ENCODE measurements at places on chromosomes 12 and 14. TPM values are rescaled to one million over a fixed set of nuclear protein-coding genes. Genes with fewer than 3 reads are reported as not detected.

Gene ESPL1
- total RNA-seq = 31.0 TPM

Gene ADCY4
- 2.9 TPM for total RNA-seq

Gene PNN
- total RNA-seq = 26.6 TPM

Gene CLEC9A
- not detected for total RNA-seq

Gene UBC
- 1,789 TPM for total RNA-seq

Gene CMA1
- not detected for total RNA-seq

Gene TROAP
- total RNA-seq = 71.4 TPM

Gene ARMH4
- total RNA-seq = not detected

Gene CYP27B1
- 11.0 TPM for total RNA-seq

Gene HAL
- total RNA-seq = not detected

Gene MYL2
- not detected for total RNA-seq

Gene IGF1
- total RNA-seq = not detected

Gene KITLG
- 42.1 TPM for total RNA-seq

Gene STON2
- total RNA-seq = 1.6 TPM

Gene CPM
- not detected for total RNA-seq

Gene GPR68
- total RNA-seq = not detected

Gene LRRIQ1
- 0.03 TPM for total RNA-seq

Gene SOAT2
- total RNA-seq = 0.15 TPM

Gene B3GNT4
- 2.1 TPM for total RNA-seq

Gene AMDHD1
- 0.36 TPM for total RNA-seq

Gene TMPRSS12
- total RNA-seq = not detected

Gene ZNF664
- total RNA-seq = 103 TPM

Gene CHPT1
- 74.1 TPM for total RNA-seq

Gene KRT6B
- total RNA-seq = not detected

Gene NTS
- total RNA-seq = 0.44 TPM

Gene SIX6
- not detected for total RNA-seq

Gene VPS33A
- total RNA-seq = 13.6 TPM

Gene RIMBP2
- 0.97 TPM for total RNA-seq

Gene SLC4A8
- total RNA-seq = not detected

Gene RNASE12
- not detected for total RNA-seq

Gene NTF3
- not detected for total RNA-seq

Gene OLR1
- total RNA-seq = not detected

Gene RNASE2
- total RNA-seq = not detected

Gene SLC5A8
- total RNA-seq = not detected

Gene NT5DC3
- 9.0 TPM for total RNA-seq

Gene LTBR
- total RNA-seq = 234 TPM

Gene RNASE4
- 6.6 TPM for total RNA-seq

Gene LRTM2
- not detected for total RNA-seq

Gene THAP2
- 0.36 TPM for total RNA-seq

Gene USP15
- total RNA-seq = 24.6 TPM

Gene ACVRL1
- not detected for total RNA-seq

Gene PTHLH
- 1.6 TPM for total RNA-seq

Gene KLRF2
- not detected for total RNA-seq

Gene HOXC9
- 0.76 TPM for total RNA-seq

Gene NEUROD4
- total RNA-seq = not detected
